ENCODE measurements at places on chromosomes 5 and 9.

DNA sequence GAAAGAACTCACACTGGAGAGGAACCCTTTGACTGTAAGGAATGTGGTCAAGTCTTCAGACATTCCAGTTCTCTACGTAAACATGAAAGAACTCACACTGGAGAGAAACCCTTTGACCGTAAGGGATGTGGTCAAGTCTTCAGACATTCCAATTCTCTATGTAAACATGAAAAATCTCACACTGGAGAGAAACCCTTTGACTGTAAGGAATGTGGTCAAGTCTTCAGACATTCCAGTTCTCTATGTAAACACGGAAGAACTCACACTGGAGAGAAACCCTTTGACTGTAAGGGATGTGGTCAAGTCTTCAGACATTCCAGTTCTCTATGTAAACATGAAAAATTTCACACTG lies 32.6 kb downstream of the MAPK9 start:
- DNase-seq, result no peak

- DNase-seq, result no peak
These were observed 1081.6 kb upstream of the ACO1 start for GRCh38 chr9:31302620-31303418.

DNA sequence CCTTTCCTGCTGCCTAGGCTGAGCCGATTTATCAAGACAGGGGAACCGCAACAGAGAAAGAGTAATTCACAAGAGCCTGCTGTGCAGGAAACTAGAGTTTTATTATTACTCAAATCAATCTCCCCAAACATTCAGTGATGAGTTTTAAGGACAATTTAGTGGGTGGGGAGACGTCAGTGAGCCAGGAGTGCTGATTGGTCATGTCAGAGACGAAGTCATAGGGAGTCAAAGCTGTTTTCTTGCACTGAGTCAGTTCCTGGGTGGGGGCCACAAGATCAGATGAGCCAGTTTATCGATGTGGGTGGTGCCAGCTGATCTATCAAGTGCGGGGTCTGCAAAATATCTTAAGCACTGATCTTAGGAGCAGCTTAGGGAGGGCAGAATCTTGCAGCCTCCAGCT lies 19.0 kb downstream of the SNX24 start:
- DNase-seq, result no peak

DNA sequence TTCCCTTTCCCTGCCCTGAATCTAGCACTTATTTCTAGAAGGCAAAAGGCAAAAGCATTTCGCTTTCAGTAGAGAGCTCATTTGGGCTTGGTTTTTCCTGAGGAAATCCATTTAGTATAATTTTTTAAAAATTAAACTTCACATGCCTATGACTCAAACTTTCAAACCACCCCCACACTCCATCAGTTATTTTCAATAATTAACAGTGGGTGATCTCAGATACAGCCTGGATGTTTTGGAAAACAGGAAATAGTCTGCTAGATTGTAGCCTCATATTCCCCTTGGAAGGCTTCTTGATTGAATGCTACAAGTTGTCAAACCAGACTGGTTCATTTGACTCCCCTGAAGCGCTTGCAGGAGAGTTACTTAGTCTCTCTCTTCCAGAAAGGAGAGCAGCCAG lies 40.6 kb downstream of the SEMA5A start:
- DNase-seq, result no peak

DNA sequence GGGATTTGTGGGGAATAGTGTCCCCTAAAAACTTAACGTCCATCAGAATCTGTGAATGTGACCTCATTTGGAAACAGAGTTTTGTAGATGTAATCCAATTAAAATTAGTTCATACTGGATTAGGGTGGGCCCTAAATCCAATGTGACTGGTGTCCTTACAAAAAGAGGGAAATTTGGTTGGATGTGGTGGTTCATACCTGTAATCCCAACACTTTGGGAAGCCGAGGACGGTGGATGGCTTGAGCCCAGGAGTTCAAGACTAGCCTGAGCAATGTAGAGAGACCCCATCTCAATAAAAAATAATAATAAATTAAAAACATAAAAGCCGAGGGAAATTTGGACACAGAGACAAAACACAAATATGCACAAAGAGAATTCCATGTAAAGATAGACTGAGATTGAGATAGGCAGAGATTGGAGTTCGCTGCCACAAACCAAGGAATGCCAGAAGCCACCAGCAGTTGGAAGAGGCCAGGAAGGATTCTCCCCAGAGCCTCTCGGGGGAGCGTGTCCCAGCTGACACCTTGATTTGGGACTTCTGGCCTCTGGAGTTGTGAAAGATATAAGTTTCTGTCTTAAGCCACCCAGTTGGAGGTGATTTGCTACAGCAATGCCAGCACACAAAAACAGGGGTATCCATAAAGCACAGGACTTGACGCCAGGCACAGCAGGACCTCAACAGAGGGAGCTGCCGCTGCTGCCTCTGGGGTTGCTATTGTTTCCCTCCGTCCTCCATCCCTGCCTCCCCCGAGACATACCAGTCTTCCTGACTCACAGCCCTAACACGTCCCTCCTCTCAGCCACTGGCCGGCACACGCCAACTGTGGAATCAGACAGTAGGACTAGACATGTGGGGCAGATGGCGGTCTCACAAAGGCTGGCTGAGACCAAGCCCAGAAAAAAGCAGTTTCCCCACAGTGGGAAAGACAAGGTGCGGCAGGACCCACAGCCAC lies 73.8 kb upstream of the IL17B start:
- no peak for DNase-seq

GRCh38 chr9:84996029-84996428 lies 326.5 kb downstream of the NTRK2 start:
- DNase-seq, result no peak

DNA sequence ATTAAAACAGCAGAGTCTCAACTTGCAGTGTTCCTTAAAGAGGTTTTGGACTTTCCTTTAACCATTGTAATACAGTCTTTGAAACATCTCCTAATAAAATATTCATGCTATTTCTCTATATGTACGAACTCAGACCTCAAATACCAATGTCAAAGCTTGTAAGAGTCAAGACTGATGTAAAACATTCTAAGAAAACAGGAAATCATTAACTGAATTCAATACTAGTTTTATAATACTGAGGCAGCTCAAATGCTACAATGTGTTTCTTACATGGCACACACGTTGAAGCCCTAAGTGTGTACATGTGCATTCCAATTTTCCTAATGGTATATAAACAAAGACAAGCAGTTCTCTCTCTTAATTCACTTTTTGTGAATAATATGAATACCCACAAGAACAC lies 11.6 kb downstream of the PSIP1 start:
- DNase-seq, result no peak

GRCh38 chr5:160287378-160288051 lies 24.8 kb downstream of the CCNJL start:
- no peak for DNase-seq

- DNase-seq, result no peak
These were observed 250.3 kb downstream of the SEC61B start for GRCh38 chr9:99472240-99472915.

DNA sequence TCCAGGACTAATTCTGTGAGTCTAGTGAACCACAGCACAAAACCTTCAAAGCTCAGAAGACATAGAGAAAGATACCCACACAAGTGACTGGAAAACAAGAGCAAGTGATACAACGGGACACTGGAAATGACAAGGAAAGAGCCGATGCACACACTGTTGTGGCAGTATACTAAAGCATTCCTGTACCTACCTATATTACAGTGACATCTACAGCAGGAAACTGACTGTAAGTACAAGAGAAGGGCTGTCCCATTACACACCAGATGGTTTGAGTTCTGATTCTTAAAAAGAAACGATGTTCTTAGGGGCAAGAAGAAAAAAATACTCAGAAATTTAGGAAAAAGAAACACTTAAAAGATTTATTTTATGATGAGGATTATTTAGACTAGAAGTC lies 18.5 kb downstream of the TMEM245 start:
- no peak for DNase-seq

- no peak for DNase-seq
These were observed 101.6 kb upstream of the FSD1L start for GRCh38 chr9:105346273-105346672.

DNA sequence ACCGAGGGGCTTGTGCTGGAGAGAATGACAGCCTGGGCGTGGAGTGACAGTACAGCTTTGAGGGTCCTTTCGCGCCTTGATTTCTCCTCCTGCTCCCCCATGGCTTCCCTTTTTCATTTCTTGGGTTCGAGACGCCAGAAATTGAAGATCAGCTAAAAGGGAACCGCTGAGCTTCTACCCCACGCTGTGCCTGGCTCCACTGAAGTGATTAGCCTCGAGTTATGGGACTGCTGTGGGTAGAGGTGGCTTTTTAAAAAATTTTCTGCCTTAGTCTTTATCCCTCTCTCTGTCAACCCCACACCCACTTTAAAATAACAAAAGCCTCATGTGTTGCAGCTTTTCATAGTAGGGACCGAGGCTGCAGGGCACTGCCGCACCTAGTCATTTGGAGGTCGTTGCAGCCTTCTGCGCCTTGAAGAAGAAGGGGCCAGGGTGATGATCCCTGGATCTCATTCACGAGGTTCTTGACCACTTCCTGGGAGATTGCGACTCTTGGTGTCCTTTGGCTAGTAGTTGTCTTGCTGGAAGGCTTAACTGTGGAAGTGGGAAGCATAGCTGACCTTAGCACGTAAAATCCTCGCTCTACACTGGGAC lies 603 bp downstream of the PPIP5K2 start:
- DNase-seq, result no peak

- DNase-seq, result no peak
These were observed 11.3 kb downstream of the RALGPS1 start for GRCh38 chr9:126925876-126926275.

- no peak for DNase-seq
These were observed 172.4 kb upstream of the PHYKPL start for GRCh38 chr5:178404987-178405386.

- DNase-seq, result no peak
These were observed 163.4 kb downstream of the SNX18 start for GRCh38 chr5:54680998-54681397.

DNA sequence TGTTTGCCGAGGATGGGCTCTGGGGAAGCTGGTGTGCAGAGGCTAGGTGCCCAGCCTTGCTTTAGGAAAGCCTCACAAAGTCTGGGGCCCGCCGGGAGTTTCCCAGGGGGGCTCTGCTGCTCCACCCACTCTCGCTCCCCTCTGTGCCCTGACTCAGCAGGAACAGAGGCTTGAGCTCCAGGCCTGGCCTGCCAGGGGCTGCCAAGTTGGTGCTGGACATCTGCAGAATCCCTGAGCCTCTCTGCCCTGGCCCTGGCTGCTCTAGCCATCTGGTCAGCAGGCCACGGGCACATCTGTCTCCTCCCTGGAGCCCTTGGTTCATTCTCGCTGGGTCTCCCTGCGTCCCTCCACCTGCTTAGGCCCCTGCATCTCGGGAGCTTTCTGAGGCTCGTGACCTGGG lies 647 bp upstream of the ADAMTSL2 start:
- no peak for DNase-seq

GRCh38 chr5:14753947-14754346 lies 89.4 kb downstream of the OTULIN start:
- DNase-seq, result no peak

GRCh38 chr9:20558566-20559016 lies 63.7 kb downstream of the MLLT3 start:
- no peak for DNase-seq

DNA sequence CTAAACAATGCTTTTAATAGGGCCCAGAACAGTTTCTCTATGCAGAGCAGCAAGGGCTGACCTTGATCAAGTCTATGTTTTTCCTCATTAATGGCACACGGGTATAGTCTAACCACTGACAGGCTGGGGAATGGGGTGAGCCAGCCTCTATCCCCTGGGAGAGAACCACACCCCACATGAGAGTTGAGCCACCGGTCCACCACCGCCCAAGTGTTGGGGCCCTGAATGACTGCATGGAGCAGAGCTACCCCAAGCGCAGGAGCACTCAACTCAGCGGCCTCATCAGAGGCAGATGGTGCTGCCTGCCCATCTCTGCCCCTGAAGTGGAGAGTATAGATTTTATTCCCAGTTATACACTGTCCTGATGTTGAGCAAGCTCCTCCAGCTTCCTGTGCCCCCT lies 247.9 kb upstream of the IRX1 start:
- DNase-seq, result no peak

- DNase-seq, result peak; percentile 57
These were observed 2.1 kb upstream of the OGN start for GRCh38 chr9:92406477-92406876.

DNA sequence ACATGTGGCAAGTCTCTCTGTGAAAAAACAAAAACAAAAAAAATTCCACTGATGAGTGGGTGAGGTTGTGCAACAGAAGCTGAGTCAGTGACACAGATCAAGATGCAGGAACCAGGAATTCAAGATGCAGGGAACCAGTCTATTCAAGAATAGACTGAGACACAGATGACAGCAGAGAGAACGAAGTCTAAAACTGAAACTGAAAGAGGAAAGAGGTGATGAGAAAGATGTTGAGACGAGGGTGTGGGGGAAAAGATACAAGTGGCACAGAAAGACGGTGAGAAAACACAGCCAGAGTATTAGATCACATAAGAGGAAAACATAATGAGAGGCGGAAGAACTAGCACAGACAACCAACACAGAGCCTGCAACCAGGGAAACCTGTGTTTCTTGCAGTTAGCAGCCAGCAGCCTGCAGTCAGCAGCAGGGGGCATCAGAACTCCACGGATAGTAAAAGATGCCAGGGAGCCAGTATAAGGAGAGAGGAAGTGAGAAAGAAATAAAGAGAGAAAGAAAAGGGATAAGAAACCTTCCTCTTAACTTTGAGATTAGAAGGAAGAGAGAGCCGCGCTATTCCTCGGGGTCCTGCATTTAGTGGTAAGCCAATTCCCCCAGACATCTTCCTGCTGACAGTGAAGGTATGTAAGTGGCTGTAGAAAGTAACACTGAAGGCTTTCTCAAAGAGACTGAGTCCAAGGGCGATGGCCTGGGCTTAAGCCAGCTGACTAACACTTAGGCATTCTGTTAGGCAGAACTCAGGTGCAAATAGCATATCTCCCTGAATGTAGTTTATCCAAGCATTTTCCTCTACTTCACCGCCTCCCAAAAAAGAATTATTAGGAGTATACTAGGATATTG lies 79.0 kb downstream of the TLR4 start:
- DNase-seq, result peak; percentile 11

- DNase-seq, result no peak
These were observed 6.2 kb downstream of the ANGPTL2 start for GRCh38 chr9:127116088-127116726.

DNA sequence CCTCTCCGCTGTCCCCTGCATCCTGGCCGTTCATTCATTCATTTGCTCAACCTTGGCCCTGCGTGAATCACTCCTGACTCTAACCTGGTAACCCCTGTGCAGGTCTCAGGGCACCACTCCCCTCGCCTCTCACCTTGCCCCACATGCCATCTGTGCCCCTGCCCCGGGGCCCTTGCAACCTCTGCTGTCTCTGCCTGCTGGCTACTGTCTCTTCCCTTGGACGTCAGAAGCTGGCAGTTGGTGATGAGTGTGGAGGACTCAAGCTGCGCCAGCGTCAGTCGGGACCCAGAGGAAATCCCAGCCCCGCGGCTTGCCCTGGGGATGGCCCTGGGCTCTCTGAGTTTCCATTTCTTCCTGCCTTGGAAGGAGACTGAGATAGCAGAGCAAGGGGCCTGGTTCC lies 154.9 kb downstream of the OLFM1 start:
- no peak for DNase-seq

GRCh38 chr9:121700165-121700831 lies 48.9 kb downstream of the DAB2IP start:
- DNase-seq, result peak; percentile 59

GRCh38 chr9:129908906-129909305 lies 73.6 kb downstream of the USP20 start:
- no peak for DNase-seq

- no peak for DNase-seq
These were observed 7.2 kb downstream of the PCDHGC5 start for GRCh38 chr5:141496038-141496437.
